ENCODE measurements at places on chromosomes 7 and 10. TPM values are rescaled to one million over a fixed set of nuclear protein-coding genes. Genes with fewer than 3 reads are reported as not detected.

GRCh38 chr10:17980846-17981565 is 29.3 kb downstream of the SLC39A12 start:
- H3K27me3 ChIP-seq: no peaks in the 10 kb centered on the region
- DNase-seq: no peak
- H3K27ac ChIP-seq: no peak overlapping the region
- H3K36me3 ChIP-seq: no peaks in the 10 kb centered on the region
- H3K4me3 ChIP-seq: no peak overlapping the region

- no peaks in the 10 kb centered on the region for H3K4me1 ChIP-seq
- no peak for DNase-seq
- no peaks in the 10 kb centered on the region for H3K36me3 ChIP-seq
- no peak overlapping the region for H3K27ac ChIP-seq
- H3K4me3 ChIP-seq: no peak overlapping the region
Observed at GRCh38 chr10:121033366-121033765, 182.2 kb downstream of the WDR11 start.

DNA sequence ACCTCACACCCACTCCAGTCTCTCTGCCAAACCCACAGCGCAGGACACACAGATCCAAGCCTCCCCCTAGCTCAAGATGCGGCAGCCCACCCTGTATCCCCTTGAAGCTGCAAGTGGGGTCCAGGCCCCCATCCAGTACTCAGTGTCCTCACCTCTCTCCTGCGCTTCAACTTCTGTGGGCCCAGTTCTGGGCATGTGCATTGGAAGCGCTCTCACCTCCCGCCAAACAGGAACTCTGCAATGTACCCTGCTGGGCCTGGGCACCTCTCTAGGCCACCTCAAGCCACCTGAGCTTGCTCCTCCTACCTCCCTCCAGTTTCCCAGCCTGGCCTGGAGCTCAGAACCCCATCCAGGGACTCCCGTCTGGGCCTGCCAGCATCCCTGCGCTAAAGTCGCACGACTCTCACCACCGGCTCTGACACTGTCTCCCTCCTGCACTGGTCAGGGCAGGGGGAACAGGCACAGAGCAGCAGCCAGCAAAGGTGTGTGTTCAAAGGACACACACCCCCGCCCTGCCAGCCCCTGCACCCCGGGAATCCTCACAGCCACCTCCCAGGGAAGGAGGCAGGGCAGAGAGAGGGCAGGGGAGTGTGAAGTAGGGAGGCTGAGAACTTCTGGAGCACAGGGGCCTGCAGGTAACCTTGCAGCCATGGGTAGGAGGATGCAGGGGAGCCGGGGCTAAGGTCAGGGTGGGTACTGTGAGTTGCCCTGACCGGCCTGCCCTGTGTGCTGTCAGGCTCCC is 51.7 kb upstream of the MSMB start:
- no peaks in the 10 kb centered on the region for H3K27me3 ChIP-seq
- H3K4me3 ChIP-seq: no peak overlapping the region
- H3K36me3 ChIP-seq: peaks cover 1% of the 10 kb centered on the region

DNA sequence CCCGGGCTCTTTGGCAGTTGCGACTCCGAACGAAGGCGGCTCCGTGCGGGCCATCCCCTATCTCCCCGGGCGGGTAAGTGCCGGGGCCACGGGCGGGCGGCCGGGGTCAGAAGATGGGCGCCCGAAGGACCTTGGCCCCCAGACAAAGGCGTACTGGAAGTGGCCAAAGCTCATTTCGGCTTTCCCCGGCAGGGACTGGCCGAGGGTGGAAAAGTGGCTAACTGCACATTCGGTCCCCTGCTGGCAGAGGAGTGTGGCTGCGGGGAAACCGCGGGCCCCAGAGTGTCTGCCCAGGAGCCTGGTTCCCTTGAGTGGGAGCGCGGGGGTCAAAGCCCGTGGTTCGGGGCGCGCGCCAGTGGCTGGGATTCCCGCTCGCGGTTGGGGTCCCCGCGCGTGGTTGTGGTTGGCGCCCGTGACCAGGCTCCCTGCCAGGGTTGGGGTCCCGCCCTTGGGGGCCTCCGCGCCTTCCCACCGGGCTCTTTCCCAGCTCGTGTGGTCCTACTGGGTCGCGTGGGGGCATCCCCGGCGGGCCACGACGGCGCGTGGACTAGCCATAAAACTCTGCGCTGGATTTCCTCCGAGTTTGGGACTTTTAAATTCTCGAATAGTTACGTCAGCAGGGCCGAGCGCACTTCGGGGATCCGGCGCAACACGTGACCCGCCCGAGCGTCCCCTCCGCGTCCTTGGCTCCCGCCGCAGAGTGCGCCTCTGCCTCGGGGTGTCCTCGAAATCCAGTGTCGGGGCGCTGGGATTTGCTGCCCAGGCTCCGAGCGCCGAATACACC is 124.4 kb downstream of the TACC2 start:
- DNase-seq: peak; percentile 14
- no peaks in the 10 kb centered on the region for H3K36me3 ChIP-seq
- no peak overlapping the region for H3K27ac ChIP-seq
- H3K4me1 ChIP-seq: peaks cover 3% of the 10 kb centered on the region

DNA sequence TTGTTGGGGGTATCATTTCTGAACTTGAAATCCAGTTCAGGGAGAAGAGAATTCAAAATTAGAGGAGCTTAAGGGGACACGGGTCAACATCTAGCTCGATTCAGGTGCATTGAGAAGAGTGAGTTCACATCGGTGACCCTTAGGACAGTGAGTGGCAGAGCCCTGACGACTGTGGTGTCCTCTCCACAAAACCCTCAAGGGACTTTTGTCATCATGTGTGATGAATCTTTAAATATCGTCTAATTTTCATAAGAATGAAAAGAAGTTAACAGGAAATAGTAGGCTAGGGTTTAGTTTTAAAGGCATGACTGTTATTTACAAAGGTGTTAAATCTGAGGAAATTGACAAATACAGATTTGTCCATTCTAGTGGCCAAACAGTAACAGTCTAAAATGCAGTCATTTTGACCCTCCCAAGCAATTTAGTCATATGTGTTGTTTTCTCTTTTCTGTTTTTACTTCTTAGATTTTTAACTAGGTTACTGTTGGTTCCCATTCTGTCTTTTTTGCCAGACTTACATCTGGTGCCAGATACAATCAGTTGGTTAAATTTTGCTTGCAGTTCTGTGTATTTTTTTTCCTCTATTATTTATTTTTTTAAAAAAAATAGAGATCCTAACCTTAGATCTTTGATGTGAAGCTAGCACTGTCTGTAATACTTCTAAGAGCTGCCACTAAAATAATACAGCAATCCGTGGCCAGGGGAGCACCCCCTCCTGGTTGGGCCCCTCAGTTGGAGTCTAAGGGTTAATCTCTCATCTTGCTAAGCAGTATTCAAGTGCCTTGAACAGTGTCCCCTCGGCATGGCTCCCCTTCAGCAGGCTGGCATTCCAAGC is 34.9 kb upstream of the SH2B2 start:
- no peaks in the 10 kb centered on the region for H3K4me1 ChIP-seq
- no peak for DNase-seq
- no peak overlapping the region for H3K4me3 ChIP-seq
- no peaks in the 10 kb centered on the region for H3K27me3 ChIP-seq

GRCh38 chr10:67302701-67303100 is 376.9 kb downstream of the LRRTM3 start:
- H3K4me1 ChIP-seq: no peaks in the 10 kb centered on the region
- no peak overlapping the region for H3K4me3 ChIP-seq
- H3K27ac ChIP-seq: no peak overlapping the region
- no peak for DNase-seq

DNA sequence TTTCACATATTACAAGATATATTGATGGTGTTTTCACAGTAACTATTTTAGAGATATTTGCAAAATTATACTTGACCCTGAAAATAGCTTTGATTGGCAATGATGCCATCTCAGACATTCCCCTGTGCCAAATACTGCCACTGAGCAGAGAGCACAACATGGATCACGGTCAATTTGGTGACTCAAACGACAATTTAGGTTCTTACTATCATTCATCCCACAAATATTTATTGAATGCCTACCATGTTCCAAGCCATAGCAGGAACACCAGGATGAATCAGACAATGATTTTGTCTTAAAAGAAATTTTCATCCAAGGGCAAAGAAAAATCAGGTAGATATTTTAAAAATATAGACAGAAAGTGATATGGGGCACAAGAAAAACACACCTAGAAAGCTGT is 153.2 kb upstream of the ADO start:
- no peak overlapping the region for H3K27ac ChIP-seq
- no peaks in the 10 kb centered on the region for H3K27me3 ChIP-seq
- no peaks in the 10 kb centered on the region for H3K36me3 ChIP-seq
- DNase-seq: no peak

DNA sequence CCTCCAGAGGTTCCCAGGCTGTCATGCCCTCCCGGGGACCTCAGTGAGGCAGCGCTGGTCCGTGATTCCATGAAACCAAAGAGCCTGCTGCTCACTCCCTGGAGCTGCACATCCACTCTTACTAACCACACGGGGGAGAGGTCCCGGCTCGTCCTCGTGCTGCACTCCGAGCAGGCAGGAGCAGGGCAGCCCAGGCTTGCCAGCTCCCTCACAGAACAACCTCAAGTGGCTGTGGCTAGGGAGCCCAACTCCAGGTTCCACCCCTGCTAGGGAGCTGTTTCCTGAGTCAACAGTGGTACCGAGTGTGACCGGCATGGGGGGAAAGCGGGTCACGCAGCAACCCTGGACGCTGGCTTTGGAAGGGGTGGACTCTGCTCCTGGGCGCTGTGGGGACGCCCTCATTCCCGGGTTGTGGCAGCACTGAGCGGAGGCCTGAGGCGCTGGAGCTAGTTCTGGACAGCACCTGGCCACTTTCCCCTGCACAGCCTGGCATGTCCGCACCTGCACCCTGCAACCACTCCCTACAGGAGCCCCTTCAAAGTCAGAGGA is 27.9 kb upstream of the PPP2R2D start:
- H3K4me1 ChIP-seq: peaks cover 3% of the 10 kb centered on the region
- no peak overlapping the region for H3K4me3 ChIP-seq
- H3K36me3 ChIP-seq: no peaks in the 10 kb centered on the region

DNA sequence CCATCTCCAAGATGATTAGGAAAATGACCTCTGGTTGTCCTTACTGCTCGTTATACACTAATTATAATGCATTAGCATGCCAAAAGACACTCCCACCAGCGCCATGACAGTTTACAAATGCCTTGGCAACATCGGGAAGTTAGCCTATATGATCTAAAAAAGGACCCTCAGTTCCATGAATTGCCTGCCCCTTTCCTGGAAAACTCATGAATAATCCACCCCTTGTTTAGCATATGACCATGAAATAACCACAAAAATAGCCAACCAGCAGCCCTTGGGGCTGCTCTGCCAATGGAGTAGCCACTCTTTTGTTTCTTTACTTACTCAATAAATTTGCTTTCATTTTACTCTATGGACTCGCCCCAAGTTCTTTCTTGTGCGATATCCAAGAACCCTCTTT is 41.6 kb upstream of the KCNMA1 start:
- H3K27ac ChIP-seq: no peak overlapping the region
- H3K36me3 ChIP-seq: no peaks in the 10 kb centered on the region
- H3K4me3 ChIP-seq: no peak overlapping the region
- DNase-seq: no peak
- no peaks in the 10 kb centered on the region for H3K4me1 ChIP-seq

GRCh38 chr7:134359787-134360432 is 43.2 kb upstream of the SLC35B4 start:
- H3K4me1 ChIP-seq: no peaks in the 10 kb centered on the region
- H3K36me3 ChIP-seq: no peaks in the 10 kb centered on the region
- DNase-seq: no peak

- no peaks in the 10 kb centered on the region for H3K27me3 ChIP-seq
- no peak overlapping the region for H3K27ac ChIP-seq
- no peaks in the 10 kb centered on the region for H3K36me3 ChIP-seq
- no peak overlapping the region for H3K4me3 ChIP-seq
Observed at GRCh38 chr10:126375926-126376554, 12.2 kb downstream of the ADAM12 start.

- no peak overlapping the region for H3K4me3 ChIP-seq
- no peak overlapping the region for H3K27ac ChIP-seq
- peak; percentile 81 for DNase-seq
- no peaks in the 10 kb centered on the region for H3K27me3 ChIP-seq
- no peaks in the 10 kb centered on the region for H3K36me3 ChIP-seq
Observed at GRCh38 chr10:32256613-32257437, 90.1 kb downstream of the EPC1 start.

GRCh38 chr7:121385800-121386179 is 10.3 kb downstream of the FAM3C start:
- DNase-seq: no peak
- H3K4me3 ChIP-seq: no peak overlapping the region
- H3K27ac ChIP-seq: no peak overlapping the region
- peaks cover 4% of the 10 kb centered on the region for H3K36me3 ChIP-seq
- H3K27me3 ChIP-seq: no peaks in the 10 kb centered on the region

DNA sequence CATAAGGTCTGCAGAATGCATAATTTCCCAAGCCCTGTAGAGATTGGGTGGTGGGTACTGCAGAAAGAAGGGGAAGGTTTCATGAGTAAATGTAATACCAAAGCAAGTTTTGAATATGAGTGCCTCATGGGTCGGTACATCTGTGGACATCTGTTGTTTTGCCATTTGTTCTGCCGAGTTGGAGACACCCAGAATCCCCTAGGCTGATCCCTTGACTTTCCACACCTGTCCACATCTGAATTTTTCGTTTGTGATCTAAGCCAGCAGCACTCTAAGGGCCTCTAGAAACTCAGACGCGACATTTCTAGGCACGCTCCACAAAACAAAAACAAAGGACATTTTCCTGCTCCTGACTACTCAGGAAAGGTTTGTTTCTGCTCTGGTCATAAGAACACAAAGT is 11.7 kb upstream of the SLF2 start:
- no peaks in the 10 kb centered on the region for H3K4me1 ChIP-seq
- peaks cover 14% of the 10 kb centered on the region for H3K27me3 ChIP-seq
- no peak overlapping the region for H3K4me3 ChIP-seq
- no peak overlapping the region for H3K27ac ChIP-seq

DNA sequence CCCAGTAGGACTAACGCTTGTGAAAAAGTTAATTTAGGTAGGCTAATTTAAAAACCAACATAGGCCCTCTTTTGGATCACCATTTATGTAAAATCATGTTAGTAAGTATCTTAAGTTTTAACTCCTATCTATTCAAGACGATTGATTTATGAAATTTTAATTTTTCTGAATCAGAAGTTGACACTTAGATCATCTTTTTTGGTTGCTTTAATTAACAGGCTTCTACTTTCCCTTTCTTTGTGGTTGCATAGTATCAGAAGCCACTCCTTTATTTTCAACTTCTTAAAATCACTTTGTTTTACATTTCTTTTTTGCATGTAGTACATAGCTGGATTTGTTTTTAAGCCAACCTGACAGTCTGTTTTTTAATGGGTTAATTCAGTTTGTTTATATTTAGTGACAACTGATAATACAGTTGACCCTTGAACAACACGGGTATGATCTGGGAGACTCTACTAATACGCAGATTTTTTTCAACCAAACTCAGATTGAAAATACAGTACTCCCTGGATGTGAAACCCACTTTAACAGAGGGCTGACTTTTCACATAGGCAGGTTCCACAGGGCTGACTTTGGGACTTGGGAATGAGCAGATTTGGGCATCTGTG is 69.7 kb upstream of the SYPL1 start:
- DNase-seq: no peak
- H3K36me3 ChIP-seq: no peaks in the 10 kb centered on the region
- H3K4me1 ChIP-seq: peaks cover 1% of the 10 kb centered on the region
- peaks cover under 1% of the 10 kb centered on the region for H3K27me3 ChIP-seq
- H3K4me3 ChIP-seq: no peak overlapping the region

Gene TMEM229A
- not detected for total RNA-seq

Gene CALML3
- not detected for total RNA-seq

Gene TSPAN14
- 51.8 TPM for total RNA-seq

Gene EMX2
- not detected for total RNA-seq

Gene DGKI
- 5.4 TPM for total RNA-seq

Gene FKBP6
- not detected for total RNA-seq

Gene OR2A42
- total RNA-seq: not detected

Gene AOAH
- total RNA-seq: 2.6 TPM

Gene BUD31
- 143 TPM for total RNA-seq
